Renal cortex interstitium (tissue), 15 donors: ENCODE measurements at places on chromosomes 7 and 10. TPM values are rescaled to one million over a fixed set of nuclear protein-coding genes. Genes with fewer than 3 reads are reported as not detected.

Gene POP7
- 23.7 TPM for polyA plus RNA-seq

DNA sequence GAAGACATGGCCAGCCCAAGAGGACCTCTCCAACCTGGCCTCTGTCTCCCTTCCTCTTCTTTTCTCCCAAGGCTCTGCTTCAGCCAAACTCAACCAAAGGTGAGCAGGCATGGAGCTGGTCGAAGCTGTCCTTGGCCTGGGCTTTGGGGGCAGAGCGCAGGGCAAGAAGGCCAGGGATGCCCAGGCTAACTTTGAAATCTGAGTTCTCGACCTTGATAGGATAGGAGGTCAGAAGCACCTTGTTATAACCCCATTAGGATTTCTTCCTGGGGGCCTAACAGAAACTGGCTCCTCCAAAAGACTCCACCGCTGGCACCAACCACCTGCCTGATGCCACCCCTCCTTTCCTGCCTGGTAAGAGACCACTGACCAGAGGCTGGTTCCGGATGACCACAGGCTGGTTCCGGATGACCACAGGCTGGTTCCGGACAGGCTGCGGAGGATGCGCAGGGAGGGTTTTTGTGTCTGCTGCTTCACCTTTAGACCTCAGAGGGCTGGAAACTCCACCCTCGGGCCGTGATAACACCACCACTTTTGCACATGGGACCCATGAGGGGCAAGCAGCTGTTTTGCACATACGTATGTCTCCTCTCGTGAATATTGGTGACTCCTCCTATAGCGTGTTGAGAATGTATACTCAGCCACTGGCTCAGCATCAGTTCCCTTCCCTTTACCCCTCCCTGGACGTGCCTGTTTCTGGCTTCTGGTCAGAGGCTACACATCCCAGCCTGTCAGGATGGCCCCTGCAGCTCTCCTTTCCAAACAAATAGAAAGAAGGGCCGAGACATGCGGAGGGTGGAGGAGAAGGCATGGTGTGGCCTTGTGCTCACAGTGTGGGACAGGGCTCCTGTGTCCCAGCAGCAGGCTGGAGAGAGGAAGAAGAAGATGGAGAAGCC, 140.1 kb downstream of the DNAJB6 start:
- no peak for DNase-seq

DNA sequence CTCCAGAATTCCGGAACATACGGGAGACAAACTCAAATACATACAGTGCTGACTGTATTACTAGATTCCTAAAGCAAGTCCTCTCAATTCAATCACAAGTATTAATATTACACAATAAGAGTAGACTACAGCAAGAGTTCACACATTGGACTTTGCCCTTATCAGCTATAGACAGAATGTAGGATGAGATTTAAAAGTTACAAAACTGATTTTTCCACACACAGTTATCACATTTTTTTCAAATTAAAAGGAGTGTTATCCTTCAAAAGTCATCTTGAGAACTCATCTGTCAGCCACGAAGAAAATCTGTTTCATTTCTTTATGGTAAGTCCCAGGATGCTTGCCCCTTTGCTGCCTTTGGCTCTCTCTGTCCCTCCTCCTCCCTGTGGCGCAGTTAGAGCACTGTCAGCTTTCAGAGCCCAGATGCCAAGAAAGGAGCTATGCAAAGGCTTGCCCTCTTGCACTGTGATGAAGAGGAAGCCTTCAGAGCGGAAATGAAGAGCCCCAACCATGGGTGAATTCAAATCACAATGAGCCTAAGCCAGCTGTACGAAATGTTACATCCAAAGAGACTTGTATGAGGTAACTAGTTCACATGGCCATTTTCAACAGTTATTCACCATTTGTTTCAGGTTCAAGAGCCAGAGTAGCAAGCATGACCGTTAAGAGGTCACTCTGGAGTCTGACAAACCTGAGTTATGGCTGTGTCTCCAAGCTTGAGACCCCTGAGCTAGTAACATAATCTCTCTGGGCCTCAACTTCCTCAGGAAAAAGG, 10.7 kb downstream of the NCOA4 start:
- DNase-seq = no peak

- no peak for DNase-seq
Measured at GRCh38 chr10:85259908-85260307, 931.5 kb downstream of the CCSER2 start.

GRCh38 chr10:116120688-116121455, 152.1 kb downstream of the GFRA1 start:
- DNase-seq = no peak

DNA sequence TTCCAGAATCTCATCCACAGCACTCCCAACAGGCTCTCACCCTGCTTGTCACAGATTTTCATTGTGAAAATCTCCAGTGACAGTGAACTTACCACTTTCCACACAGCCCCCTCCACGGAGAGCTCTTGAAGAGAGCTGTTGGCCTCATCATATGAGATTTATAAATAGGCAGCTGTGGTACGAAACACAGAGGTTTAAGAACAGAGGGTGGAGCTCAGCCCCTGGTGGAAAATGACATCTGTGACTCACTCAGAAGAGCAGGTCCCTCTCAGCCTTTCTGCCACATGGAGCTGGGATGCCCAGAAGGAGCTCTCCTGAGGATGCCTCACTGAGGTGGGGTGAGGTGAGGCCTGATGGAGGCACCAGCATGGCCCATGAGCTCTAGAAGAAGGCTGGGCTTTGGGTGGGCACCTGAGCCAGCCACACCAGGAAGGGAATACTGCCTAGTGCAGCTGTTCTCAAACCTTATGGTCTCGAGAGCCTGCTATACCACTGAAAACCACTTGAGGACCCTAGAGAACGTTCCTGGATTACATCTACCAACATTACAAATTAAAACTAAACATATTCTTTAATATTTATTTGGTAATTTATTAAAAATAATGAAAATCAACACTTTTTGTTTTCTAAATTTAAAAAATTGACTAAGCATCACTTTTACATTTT, 25.8 kb upstream of the EEPD1 start:
- DNase-seq = no peak

GRCh38 chr10:80322711-80323110, 33.3 kb upstream of the MAT1A start:
- no peak for DNase-seq

DNA sequence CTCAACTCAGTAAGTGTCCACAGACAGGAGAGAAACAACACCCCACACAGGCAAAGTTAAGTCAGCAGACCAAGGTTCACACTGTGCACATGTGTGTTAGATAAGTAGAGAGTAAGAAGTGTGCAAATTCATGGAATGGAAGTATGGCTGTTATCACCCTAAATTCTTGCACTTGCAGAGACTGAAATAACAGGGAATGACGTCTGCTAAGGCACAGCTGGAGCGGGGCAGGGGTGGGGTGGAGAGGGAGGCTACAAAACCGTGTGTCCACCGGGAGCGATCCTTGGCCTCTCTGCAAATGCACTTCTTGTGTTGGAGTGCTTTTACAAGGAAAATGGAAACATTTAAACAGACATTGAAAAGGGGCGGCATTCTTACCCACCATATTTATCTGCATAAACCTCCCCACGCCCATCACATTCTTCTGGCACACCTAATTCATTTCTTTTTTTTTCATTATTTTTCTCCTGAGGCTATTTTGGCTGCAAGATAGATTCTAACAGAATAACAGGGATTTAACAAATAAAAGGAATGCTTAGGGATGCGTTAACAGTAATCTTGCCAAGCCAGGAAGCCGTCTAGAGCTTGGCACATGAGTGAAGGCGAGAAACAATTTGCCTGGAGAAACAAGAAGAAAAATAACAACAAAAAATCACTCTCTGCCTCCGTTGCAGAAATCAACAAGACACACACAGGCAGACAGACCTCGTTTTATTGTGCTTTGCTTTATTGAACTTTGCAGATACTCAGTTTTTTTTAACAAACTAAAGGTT, 30.1 kb downstream of the TNS3 start:
- no peak for DNase-seq

- DNase-seq = no peak
Measured at GRCh38 chr10:131546086-131546810, 234.7 kb upstream of the TCERG1L start.

GRCh38 chr7:25839084-25839769, 312.8 kb upstream of the NFE2L3 start:
- no peak for DNase-seq
